ENCODE measurements at places on chromosomes 3 and 15.

DNA sequence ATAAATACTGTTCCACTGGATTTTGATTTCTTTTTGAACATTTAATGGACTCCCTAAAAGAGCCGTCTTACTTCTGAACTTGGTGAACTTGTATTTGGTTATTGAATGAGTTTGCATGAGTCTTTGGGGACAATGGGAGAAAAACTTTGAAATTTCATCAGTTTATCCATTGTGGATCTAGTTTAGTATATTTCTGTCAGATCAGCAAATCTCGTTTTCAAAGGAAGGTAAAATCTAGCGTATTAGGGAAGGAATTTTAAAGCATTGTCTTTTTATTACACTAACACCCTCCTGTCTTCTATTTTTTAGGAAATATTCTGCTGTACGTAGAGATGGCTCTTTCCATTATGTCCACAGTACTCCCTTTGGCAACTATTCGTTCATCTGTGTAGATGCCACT, 12.8 kb downstream of the TMEM62 start:
- DNase-seq = no peak

DNA sequence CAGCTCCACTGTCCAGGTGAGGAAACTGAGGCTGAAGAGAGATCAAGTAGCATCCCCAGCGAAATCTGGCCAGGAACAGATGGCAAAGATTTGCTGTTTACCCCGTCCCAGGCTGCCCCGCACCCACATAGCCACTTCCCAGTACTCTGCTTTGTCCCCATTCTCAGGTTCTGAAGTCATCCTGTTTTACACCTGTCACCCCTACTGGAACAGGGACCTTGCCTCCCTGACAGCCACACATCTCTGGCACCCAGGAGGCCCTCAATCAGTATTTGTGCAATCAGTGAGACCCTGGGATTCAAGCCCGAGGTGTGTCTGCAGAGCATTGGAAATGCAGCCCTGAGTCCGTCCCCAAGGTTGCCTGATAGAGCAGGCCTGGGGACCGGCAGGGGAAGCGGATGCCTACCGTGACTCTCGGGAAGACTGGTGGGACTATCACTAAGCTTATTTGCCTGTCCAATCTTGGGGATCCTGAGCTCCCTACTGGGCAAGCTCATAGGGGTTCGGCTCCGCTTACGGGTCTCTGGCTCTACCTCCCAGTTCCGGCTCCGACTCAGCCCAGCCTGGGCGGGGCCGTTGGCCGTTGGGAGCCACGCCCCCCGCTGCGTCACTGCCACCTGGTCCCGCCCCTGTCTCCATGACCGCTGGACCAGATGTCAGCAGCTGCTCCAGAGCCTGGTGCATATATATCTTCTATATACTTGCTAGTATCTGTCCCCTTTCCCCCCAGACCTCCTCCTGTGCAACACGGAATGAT, 17.5 kb upstream of the FANCD2 start:
- DNase-seq = peak; percentile 78

DNA sequence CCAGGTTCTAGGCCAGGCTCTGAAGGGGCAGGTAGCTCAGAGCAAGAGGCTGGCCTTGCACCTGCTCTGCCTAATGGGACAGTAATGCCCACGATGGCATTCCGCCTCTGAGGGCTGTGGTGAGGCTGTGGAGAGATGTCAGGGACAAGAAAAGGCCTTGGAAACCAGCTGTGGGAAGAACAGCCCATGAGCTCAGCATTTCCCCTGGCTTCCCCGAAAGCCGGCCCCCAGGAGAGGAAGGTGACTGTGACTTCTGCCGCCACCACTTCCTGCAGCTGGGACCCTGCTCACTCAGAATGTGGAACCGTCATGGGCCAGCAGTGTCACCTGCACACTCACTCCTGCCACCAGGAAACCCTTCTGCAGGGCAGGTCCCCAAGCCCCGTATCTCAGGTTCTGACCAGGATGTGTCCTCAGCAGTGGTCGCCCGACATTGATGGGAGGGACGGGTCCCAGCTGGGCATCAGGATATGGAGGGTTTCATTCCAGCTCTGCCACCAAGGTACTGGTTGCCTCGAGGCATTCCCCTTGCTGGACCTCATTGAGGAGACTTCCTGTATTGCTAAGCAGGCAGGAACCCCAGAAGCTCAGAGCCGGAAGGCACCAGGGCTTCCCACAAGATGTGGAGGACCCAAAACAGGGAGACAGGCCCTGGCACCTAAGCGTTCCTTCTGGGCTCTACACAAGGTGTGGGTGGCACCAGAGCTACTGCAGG, 30.7 kb downstream of the SEMA7A start:
- DNase-seq = no peak

- no peak for DNase-seq
Measured at GRCh38 chr15:39701988-39702387, 80.7 kb downstream of the FSIP1 start.

DNA sequence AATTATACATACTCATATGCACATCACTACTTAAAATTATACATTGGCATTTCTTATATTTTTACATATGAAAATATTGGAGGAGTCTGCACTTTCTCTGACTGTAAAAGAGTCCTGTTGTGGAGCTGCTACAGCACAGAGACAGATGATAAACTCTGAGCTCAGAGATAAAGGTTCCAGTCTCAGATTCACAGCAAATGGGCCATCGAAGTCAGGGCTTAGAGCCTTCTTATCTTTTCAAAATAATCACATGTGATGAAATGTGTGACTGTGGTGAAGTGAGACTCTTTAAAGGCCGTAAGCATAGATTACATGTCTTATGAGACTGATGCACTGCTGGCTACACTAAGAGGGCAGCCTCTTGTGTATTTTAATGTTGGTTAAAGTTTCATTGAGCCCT, 187.5 kb upstream of the SYNPR start:
- no peak for DNase-seq

- DNase-seq = no peak
Measured at GRCh38 chr3:132616780-132617179, 19.7 kb downstream of the ACKR4 start.

DNA sequence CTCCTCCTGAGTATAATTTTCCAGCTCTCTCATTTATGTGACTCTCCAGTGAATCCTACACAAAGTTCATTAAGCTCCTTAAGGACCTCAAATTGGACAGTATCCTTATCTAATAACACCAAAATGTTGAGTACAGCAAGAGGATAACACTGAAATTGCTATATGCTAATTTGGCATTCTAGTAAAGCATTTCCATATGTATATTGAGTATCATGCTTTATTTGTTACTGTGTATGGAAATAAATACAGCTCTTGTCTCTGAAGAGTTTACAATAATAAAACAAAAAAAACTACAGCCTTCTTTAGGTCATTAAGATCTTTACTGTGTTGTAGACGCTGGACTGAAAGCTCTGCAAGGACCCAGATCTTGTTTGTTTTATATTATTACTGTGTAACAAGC, 1341.3 kb downstream of the ROBO1 start:
- no peak for DNase-seq

GRCh38 chr15:57367556-57367955, 8.7 kb upstream of the CGNL1 start:
- DNase-seq = peak; percentile 85

- DNase-seq = no peak
Measured at GRCh38 chr3:99570061-99570460, 68.3 kb upstream of the COL8A1 start.

DNA sequence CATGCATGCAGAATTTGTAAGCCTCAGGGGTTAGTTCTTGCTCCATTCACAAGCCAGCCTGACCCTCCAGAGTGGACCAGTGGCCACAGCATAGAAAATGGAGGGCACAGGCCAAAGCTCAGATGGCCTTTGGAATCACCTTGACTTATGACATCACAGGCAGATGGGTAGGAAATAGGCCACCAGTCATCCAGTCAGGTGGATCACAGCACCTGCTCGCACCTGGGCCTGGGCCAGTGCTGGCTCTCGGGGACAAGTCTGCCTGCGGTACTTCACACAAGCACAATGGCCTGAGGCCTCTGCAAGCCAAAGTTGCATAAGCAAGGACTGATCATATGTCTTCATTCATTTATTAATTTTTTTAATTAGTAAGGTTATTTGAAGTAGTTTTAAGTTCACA, 39.3 kb downstream of the PPCDC start:
- DNase-seq = no peak

DNA sequence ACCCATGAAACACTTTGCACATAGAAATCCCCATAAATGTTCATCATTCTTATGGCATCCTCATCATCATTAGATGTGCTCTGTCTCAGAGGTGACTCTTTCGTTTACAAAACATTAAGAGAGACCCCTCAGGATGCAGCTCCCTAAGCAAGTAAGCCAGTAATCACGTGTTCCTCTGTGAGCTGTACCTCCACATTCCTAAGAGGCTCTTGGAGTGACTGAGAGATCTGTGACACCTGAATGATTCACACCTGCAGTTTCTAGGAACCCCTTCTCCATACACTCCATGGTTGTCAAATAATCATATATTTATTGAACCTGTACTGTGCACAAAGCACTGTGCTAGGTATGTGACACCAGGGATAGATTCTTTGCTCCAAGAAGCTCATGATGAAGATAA, 602.4 kb downstream of the UNC13C start:
- DNase-seq = no peak

GRCh38 chr3:16415911-16416476, 97.5 kb downstream of the RFTN1 start:
- DNase-seq = no peak

- no peak for DNase-seq
Measured at GRCh38 chr3:133767607-133768006, 21.4 kb downstream of the TF start.

DNA sequence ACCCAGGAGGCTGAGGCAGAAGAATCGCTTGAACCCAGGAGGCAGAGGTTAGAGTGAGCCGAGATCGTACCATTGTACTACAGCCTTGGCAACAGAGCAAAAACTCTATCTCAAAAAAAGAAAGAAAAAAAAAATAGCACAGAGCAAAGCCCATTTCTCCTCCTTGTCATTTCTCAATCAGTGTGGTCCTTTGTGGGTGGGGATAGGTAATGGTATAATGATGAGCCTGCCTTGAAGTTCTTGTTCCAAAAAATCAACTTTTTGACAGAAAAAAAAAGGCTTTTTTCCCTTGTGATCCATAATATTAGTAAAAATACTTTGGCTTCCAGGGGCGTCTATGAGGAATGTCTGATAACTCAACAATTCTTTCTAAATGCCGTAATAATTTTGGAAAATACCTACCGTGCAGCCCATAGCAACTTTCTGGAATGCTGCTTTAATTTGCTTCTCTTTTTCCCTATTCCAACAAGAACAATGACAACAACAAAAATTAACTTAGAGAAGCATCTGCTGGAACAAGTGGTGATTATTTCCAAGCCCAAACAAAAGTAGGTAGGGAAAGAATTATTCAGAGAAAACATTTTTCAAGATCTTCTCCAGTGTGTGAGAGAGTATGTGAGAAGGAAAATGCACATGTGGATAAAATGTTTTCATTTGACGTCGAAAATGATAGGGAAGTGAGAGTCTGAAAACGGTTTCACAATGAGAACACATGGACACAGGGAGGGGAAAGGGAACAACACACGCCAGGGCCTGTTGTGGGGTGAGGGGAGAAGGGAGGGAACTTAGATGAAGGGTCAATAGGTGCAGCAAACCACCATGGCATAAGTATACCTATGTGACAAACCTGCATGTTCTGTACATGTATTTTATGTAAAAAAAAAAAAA, 337.8 kb downstream of the RBMS3 start:
- DNase-seq = no peak

GRCh38 chr3:130621824-130622223, 104.8 kb downstream of the COL6A6 start:
- no peak for DNase-seq

- DNase-seq = peak; percentile 25
Measured at GRCh38 chr3:31567036-31567435, 34.3 kb downstream of the STT3B start.

DNA sequence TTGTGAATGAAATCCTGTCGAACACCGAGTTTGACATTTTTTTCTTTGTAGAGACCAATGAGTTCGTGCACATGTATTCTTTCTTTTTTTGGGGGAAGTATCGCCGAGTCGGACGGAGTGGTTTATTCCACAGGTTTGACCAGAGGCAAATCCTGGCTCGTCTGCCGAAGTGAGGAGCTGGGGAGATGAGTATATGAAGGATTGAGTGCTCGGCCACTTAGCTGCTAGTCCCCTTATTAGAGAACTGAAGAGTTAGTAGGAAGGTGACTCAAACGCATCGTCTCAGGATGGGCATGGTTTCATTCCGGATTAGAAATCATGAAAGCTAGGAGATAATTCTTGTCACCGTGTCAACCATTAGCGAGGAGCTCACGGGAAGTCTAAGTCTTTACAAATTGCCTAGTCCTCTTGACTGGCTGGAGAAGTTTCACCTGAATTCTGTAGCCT, 154.7 kb upstream of the GOLIM4 start:
- DNase-seq = no peak

DNA sequence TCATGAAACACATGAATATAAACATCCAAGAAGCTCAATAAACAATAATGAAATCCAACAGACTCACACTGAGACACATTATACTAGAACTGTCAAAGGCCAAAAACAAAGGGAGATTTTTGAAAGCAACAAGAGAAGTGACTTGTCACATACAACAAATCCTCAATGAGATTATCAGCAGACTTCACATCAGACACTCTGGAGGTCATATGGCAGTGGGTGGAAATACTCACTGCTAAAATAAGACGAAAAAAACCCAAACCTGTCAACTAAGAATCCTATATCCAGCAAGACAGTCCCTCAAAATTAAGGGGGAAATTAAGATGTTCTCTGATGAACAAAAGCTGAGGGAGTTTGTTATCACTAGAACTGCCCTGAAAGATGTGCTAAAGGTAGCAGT, 125.4 kb upstream of the MELTF start:
- no peak for DNase-seq

GRCh38 chr3:97706226-97706625, 58.3 kb upstream of the ARL6 start:
- peak; percentile 4 for DNase-seq

DNA sequence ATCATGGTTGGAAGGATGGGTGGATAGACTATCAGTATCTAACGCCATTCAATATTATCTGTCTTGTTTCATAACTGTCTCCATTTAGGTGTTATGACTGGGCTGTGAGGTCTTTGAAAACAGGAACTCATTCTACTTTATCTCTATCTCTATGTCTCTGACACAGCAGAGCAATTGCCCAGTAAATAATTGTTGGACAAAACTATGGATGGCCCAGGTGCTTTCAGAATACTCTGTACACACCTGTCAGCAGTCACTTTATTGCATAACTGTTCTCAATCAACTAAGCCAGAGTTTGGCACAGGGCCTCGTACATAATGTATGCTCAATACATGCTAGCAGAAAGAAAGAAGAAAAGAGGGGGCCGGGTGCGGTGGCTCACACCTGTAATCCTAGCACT, 210.3 kb downstream of the OPA1 start:
- DNase-seq = no peak

- DNase-seq = no peak
Measured at GRCh38 chr3:185623939-185624665, 38.0 kb downstream of the SENP2 start.

GRCh38 chr3:15635121-15635661, 33.6 kb downstream of the BTD start:
- DNase-seq = peak; percentile 22

- DNase-seq = no peak
Measured at GRCh38 chr15:66187271-66187670, 66.3 kb downstream of the MEGF11 start.

DNA sequence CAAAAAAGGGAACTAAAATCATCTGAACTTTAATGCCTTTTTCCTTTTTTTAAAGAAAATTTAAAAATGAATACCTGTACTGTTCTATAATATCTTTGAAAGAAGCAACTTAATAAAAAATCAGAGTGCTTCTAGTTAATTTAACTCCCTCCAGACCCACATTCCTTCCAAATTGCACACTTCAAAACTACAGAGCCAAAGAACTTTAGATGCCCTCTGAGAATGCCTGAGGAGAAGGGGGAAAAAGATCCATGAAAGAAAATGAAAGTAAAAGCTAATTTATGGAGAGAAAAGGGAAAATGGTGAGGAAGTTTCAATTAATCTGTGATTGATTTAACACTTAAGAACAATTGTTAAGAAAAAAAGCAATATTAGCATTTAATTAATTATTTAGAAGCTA, 1141.6 kb downstream of the IGSF11 start:
- no peak for DNase-seq

All from cerebellar cortex (tissue), 1 donor.